RWPE2 (cell line): ENCODE measurements at places on chromosomes 3 and 15.
A peak's percentile ranks its signal among the peaks of the same experiment; 100 is the strongest.

DNA sequence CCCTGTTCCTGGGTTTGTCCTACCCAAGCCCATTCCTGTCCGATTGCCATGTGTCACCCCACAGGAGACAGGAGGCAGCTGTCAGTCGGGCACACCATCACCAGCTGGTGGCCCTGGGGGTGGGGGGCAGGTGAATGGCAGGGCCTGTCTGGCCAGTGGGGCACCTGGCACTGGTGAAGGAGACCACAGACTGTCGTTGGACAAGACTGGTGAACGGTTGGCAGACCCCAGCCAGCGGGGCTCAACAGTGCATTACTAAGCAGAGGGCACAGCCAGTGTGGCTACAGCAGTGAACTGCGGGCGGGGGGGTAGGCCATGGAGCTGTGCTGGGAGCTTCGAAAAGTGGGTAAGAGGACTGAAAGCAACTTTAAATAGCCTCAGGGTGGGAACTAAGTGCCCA lies 2.1 kb downstream of the SEMA7A start:
- DNase-seq: peak; percentile 80

- no peak for DNase-seq
Measured at GRCh38 chr3:10344147-10344943, 23.4 kb upstream of the SEC13 start.

GRCh38 chr15:39880718-39881387 lies 39.2 kb downstream of the GPR176 start:
- no peak for DNase-seq

GRCh38 chr15:31740203-31740602 lies 290.1 kb upstream of the CHRNA7 start:
- DNase-seq: no peak

- DNase-seq: no peak
Measured at GRCh38 chr3:61824553-61825135, 263.3 kb downstream of the PTPRG start.

- no peak for DNase-seq
Measured at GRCh38 chr3:100454677-100455076, 37.7 kb upstream of the TMEM45A start.

- no peak for DNase-seq
Measured at GRCh38 chr3:28980631-28981030, 300.2 kb upstream of the RBMS3 start.

DNA sequence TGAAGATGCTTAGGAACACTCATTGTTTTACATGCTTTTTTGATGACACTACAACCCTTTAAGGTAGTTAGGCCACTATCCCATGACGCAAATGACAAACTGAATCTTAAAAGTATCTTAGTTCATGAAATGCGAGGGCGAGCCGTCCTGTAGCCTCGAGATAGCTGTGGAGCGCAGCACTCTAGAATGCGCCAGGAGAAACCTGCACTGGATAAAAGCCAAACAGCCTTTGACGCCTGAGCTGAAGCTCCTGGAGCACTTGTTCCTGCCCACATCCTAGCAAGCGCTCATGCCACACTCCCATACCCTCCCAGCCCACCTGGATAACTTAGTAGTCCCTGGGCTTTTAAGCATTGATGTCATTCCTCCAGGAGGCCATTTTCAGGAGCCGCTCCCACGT lies 516.9 kb downstream of the GABRG3 start:
- DNase-seq: no peak

DNA sequence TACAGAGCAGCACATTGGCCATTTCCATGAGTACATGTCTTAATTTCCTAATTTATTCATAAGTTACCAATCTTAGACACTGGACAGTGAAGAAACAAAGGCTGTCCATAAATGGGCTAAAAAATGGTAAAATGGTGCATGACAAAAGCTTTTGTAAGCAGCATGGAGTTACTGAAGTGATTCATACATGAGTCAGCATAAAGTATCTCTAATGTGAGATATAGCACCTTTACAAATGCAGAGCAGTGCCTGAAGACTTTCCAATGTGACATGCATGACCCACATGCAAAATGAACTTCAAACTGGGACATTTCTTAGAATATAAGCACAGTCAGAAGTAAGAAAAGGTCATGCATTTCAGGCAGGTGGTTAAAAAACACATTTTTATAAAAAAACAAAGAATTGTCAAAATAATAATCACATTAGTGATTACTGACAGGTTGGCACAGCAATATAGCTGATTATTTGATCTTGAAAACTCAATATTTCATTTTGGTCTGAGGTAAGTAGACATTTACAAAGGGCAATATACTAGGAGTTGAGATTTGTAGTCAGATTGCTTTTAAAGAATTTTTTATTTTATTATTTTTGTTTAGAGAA lies 299.3 kb downstream of the PLCL2 start:
- DNase-seq: no peak

DNA sequence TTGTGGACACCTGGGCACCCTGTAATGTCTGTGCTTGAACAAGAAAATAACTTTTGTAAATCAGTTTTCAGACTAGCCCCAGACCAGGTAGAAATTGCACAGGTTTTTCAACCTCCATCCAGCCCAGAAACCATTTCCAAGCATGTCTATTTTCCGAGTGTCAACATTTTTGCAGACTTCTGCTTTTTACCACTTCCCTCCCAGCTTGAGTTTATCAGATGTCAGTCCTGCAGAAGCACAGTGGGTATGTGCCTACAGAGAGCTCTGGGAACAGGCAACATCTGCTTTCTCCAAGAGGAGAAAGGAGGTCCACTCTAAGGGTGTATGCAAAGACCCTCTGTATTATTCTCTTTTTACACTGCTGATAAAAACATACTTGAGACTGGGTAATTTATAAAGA lies 83.9 kb downstream of the LRRK1 start:
- no peak for DNase-seq

DNA sequence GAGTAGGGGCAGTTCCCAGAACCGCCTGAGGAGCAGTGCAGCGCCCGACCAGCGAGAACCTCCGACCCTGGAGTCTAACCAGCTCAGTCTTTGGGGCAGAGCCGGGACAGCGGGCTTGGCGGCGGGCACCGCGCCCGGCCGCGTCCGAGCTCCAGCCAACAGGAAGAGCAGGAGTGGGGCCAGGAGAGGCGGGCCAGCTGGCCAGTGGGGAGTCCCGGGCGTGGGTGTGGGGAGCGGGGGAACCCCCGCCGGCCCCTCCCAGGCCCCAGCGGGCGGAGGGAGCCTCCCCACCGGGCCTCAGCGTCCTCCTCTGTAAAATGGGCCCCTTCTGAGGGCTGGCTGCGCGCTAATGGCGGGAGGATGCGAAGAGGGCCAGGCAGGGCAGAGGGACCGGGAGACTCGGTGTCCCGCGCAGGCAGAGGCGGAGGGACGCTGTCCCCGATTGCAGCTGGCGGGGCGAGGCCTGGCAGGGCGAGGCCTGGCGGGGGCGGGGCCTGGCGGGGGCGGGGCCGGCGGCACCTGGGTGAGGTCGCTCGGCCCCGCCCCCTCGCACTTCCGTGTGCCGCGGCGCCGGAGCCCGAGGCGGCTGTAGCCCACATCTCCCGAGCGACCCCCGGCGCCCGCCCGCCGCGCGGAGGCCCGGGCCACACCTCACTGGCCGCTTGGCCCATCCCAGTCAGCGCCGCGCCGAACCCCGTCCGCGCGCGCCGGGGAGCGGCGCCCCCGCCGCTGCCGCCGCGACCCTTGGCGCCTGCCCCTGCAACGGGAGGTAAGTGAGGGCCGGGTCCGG lies at the start of gene PRKCD:
Gene PRKCD (plus strand): TSS at position 550 of the 790 bp plus-strand sequence. CDS start 17,214 bp downstream, outside the sequence.
- DNase-seq: peak; percentile 80

DNA sequence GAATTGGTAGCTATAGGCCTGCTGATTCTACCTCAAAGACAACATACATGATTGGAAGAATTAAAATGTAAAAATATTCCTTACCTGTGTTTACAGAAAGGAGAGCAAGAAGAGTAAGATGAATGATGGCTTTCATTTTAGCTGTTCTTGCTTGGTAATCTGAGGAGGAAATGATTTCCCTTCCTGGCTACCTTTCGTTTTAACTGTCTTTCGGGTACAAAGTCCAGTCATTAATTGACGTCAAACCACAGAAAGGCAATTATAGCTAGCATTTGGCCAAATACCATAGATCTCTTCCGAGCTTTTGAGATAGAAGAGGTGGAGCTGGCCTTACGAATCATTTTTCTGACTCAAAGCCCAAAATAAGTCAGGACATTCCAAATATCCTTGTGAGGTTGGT lies at the start of gene MUC13:
Gene MUC13 (minus strand): TSS at position 175 of the 400 bp plus-strand sequence. CDS start 39 bp downstream, at position 136.
- no peak for DNase-seq

DNA sequence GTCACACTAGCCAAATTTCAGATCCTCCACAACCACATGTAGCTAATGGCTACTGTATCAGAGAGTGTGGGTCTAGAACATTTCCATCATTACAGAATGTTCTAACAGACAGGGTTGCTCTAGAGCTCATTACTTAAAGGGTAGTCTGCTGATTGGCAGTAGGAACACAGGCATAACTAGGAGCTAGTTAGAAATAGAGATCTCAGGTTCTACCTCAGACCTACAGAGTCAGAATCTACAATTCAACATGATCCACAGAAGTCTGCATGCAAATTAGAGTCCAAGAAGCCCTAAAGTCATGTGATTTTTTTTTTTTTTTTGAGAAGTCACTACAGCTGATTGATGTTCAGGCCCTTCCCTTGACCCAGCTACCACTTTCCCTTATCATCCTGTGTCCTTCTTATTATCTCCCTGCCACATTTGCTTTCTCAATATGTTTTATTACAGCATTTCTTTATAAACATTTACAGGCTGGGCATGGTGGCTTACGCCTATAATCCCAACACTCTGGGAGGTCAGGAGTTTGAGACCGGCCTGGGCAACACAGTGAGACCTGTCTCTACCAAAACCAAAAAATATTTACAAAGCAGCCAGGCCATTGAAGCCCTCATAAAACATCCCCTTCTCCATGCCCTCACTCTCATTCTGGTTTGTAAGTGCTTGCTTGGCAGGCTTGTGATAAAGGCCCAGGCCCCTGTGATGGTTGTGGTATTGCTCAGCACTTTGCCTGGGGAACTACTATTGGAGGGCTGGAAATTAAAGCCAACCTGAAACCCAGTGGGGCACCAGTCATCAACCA lies 3.8 kb upstream of the ABHD5 start:
- DNase-seq: no peak

- DNase-seq: no peak
Measured at GRCh38 chr3:57160765-57161538, 4.2 kb downstream of the IL17RD start.

DNA sequence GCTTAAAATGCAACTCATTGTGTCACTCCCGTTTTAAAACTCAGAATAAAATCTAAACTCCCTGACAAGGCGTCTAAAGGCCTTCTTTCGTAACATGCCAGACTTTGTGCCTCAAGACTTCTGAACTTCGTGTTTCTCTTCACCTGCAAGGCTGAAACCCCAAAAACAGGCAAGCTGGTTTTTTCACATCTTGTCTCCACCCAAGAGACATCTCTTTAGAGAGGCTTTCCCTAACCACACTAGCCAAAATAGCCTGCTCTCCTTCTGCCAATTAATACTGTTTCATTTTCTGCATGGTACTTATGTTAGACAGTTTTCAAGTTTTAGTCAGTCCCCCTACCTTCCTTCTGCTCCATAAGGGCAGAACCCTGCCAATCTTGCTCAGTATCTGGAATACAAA lies 41.6 kb downstream of the RAF1 start:
- no peak for DNase-seq

DNA sequence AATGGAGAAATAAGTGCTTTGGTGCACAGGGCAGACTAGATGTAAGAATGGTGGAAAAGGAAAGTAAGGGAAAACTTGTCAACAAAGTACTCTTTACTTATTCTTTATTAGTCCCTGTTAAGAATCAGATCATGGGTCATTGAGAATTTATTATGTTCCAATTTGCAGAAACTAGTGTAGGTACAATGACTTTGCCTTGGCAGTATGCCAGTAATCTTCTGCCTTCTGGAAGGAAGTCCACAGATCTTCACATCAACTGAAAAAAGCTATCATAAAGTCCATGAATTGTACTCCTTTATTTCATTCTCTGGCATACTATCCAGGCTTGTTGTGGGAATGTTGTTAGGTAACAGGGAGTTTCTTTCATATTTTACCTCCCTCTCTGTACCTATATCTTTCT lies 88.2 kb upstream of the FLNB start:
- no peak for DNase-seq

GRCh38 chr15:60047701-60048100 lies 43.6 kb downstream of the FOXB1 start:
- DNase-seq: no peak

GRCh38 chr3:63207066-63207590 lies 71.0 kb upstream of the SYNPR start:
- DNase-seq: no peak

DNA sequence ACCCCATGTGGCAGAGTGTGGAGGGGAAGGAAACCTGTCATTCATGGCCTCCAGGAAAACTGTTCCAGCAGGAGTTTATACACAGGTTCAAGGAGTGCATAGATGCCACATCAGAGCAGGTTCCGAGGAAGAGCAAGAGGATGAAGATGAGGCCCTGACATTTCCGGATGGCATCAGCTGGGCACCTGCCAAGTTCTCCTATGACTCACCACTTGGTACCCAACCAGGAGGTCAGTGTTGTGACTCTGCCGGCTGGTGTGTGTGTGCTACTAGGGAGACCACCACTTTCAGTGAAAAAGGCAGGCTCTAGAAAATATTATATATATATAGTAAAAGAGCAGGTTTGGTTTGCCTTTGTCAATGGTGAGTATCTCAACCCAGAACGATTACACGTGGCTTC lies 69.3 kb downstream of the NTRK3 start:
- DNase-seq: no peak

- no peak for DNase-seq
Measured at GRCh38 chr15:42182961-42183360, 25.1 kb downstream of the VPS39 start.

GRCh38 chr15:69436951-69437350 lies 15.7 kb upstream of the RPLP1 start:
- no peak for DNase-seq

DNA sequence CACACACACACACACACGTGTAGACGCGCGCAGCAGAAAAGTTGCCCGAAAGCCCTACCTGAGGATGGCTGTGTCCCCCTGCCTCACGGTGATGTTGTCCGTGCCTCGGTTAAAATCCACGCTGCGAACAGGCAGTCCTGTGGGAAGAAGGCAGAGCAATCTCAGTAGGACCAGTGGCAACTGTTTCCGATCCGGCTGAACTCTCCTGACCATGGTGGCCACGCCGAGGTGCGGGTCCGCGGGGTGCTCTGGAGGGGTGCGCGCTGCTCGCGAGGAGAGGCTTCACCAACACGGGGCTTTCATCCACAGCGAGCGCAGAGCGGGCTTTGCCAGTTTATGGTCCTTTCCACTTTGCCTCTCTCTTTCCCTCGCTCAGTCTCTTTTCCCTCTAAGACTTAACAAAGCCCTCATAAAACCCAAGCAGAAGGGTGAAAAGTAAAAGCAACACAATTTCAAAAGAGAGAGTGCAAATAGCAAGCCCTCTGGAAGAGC lies 422 bp downstream of the LSAMP start:
- no peak for DNase-seq

GRCh38 chr3:88263417-88264100 lies 113.8 kb downstream of the C3orf38 start:
- DNase-seq: no peak

GRCh38 chr15:77409259-77410156 lies 10.4 kb downstream of the PEAK1 start:
- DNase-seq: no peak
